ENCODE measurements at places on chromosomes 11 and 22. TPM values are rescaled to one million over a fixed set of nuclear protein-coding genes. Genes with fewer than 3 reads are reported as not detected.

GRCh38 chr11:78150346-78150745, 10.9 kb upstream of the ALG8 start:
- DNase-seq = no peak

- DNase-seq = peak; percentile 66
Measured at GRCh38 chr11:132126973-132127899, 756.8 kb downstream of the NTM start.

GRCh38 chr11:114615448-114616361, 20.1 kb upstream of the NXPE4 start:
- DNase-seq = no peak

DNA sequence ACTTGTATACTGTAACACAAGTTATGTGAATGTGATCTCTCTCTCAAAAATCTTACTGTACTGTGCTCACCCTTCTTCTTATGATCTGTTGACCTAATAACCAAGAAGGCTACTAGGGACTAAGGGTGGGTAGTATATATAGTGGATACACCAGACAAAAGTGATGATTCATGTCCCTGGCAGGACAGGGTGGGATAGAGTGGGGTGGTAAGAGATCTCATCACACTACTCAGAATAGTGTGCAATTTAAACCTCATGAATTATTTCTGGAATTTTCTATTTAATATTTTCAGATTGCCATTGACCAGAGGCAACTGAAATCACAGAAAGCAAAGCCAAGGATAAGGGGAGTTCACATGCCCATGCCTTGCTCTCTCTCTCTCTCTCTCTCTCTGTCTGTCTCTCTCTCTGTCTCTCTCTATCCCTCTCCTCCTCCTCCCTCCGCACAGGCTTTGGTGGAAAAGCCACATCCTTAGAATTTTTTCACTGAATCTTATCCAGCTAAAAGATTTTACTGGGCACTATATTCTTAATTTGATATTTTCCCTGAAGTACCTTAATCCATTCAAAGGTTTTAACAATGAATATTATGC, 12.0 kb upstream of the STK33 start:
- DNase-seq = no peak

GRCh38 chr11:106072804-106073203, 4.3 kb downstream of the KBTBD3 start:
- DNase-seq = no peak

GRCh38 chr11:77968337-77968736, 26.1 kb downstream of the INTS4 start:
- DNase-seq = no peak

DNA sequence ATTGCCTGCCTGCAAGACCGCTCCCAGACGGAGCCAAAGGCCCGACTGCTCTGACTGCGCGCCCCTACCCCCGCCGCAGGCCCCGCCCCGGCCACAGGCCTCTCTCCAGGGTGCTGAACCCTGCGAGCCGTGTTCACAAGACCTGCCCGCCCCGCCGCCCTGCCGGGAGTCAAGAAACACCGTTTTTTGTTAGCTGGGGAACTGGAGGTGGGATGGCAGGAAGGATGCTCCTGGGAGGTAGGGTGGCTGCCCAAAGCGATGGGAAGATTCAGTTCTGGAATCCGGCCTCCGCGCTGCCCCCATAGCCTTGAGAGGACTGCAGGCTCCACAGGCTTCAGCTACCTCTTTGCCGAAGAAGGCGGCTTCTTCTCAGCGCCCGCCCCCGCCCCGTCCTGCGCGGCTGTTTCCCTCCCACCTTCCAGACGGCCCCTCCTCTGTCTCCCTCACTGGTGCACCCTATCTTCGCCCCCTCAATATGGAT, 2.7 kb upstream of the PDE2A start:
- DNase-seq = peak; percentile 51

DNA sequence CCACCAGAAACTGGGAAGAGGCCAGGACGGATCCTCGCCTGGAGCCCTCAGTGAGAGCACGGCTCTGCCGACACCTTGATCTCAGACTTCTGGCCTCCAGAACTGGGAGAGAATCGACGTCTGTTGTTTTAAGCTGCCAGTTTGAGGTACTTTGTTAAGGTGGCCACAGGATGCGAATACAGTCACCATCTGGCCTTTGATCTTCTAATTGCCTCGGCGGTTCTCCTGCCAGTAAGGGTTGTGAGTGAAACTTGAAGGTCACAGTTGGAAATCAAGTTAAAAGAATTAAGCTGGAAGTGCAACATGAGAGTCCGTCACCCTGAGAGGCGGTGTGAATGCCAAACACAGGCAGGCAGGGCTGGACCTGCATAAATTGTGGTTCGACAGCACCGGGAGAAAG, 27.9 kb downstream of the PARVB start:
- DNase-seq = no peak

DNA sequence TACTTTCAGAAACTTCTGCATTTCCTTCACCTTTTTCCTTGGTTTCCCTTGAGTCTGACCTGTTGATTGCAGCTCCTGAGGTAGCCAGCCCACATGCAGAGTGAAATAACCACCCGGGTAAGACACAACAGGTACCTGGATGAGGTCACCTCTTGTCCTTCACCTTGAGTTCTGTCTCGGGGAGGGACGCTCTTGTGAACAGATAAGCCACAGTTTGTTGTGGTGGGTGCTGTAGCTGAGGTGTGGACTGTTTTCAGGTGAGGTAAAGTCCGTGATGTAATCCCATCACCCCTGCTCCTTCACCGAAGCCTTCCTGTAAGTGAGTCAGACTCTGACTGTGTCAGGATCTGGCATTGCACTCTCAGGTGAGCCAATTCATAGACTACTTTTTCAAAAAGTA, 183.1 kb downstream of the NAV2 start:
- DNase-seq = no peak

GRCh38 chr11:29333993-29334775, 682.6 kb downstream of the KCNA4 start:
- no peak for DNase-seq

GRCh38 chr11:63553759-63554158, 9.4 kb downstream of the PLAAT2 start:
- no peak for DNase-seq

DNA sequence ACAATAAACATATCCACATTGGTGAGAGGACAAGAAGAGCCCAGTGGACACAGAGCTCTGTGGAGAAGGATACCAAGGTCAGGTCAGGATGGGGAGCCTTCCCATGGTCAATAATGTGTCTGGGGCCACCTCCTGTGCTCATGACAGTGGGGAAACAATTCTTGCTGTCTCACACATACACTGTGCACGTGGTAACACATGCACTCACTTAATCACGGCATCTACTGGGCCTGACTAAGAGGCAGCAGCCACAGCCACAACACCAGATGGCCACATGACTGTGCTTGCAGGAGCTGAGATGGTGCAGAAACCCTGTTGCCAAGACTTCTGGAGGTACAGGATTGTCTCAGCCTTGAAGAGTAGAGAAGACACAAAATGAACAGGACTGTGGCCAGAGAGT, 28.6 kb downstream of the C22orf42 start:
- DNase-seq = no peak

DNA sequence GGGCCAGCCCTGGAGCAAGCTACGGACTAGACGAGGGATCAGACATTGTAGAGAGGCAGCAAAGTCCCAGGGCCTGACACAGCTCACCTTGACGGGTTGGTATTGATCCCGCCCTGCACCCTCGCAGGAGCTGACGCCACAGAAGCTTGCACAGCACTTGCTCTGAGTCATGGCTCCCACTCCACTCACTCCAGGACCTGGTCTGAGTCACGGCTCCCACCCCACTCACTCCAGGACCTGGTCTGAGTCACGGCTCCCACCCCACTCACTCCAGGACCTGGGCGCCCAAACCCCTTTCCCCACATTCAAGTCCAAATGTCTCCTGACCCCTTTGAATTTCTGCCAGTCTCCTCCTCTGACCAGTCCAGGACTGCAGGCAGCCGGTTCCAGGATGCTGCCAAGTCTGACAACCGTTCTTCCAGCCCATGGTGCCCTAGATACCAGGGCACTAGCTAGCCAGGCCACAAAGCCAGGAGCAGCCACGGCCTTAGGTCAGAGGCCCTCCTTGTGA, 6.0 kb upstream of the PNPLA5 start:
- DNase-seq = no peak

- DNase-seq = no peak
Measured at GRCh38 chr22:29445508-29445907, 7.1 kb downstream of the RFPL1 start.

- DNase-seq = no peak
Measured at GRCh38 chr11:71204294-71204693, 48.1 kb downstream of the SHANK2 start.

DNA sequence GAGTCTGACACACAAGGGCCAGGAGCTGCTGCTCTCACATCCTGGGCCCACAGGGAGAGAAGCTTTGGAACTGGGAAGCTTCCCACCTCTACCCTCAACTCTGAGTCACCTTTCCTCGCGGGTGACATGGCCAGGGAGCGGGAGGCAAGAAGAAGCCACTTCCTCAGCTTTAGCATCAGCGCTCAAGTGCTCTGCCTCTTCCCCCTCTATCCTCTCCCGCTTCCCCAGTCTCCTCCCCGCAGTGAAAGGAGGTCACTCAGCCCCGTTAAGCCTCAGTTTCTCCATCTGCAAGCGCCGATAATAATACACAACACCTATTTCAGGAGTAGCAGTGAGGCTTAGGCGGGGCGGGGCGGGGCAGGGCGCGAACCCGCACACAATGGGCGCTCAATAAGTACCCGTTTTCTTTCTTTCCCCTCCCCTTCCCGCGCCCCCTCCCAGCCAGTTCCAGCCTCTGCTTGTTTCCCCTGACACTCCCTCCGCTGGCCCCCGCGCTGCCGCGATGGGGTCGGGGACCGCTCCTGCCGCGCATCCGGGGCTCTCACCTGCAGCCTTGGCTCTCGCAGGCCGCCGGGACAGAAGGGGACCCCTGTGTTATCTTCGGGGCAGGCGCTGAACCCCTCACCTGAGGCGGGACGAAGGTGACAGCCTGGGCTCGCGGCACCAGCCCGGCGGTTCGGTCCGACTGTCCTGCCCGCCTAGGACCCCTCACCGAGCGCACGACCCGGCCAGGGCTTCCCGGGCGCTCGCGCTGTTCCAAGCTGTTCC, 892 bp downstream of the GDPD5 start:
- DNase-seq = no peak

The CCDC87 gene
- 0.30 TPM for polyA plus RNA-seq

The MMP10 gene
- 0.12 TPM for polyA plus RNA-seq

The SEZ6L gene
- 0.13 TPM for polyA plus RNA-seq

The NPTXR gene
- polyA plus RNA-seq = 4.6 TPM

The CCT8L2 gene
- not detected for polyA plus RNA-seq

The TP53AIP1 gene
- polyA plus RNA-seq = 1.4 TPM

The GRK2 gene
- polyA plus RNA-seq = 46.3 TPM

The SGSM1 gene
- polyA plus RNA-seq = 2.1 TPM

The A4GALT gene
- polyA plus RNA-seq = 15.8 TPM
